Forelimb muscle (tissue), 1 donor: ENCODE measurements at places on chromosomes 2 and 18.

DNA sequence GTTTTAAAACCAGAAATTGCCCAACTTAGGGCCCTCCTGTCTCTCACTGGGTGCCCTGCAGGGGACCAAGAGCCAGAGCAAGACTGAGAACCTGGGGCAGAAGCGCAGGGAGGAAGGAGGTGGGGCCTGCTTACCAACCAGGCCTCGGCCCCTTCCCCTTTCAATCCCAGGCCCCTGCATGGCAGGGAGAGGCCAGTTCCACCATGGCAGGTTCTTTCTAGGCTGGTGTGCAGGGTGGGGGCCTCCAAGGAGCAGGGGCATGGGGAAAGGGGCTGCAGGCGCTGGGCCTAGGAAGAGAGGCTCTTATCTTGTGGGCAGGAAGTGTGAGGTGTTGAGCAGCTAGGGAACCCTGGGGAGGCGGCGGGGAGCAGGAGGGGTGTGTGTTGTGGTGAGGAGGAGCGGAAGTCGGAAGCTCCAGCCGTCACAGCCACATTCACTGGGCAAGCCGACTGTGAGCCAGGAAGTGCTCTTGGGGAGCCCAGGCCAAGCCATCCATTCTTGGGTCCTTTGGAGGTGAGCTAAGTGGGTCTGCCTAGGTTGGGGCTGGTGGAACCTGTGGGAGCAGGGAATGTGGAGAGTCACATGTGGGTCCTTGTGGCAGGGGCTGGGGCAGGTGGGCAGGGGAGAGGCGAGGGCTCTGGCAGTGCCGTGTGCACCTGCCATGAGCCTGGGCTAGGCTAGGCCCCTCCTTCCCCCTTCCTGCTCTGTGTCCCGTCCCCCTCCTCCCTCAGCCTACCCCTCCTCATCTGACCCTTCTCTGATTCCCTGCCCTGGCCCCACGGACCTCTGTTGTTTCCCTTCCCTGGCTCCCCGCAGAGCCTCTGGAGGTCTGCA, at the start of gene PSD4:
Gene PSD4 (plus strand): TSS at position 430 of the 834 bp plus-strand sequence. CDS start 8,486 bp downstream, outside the sequence.
- DNase-seq, result no peak

DNA sequence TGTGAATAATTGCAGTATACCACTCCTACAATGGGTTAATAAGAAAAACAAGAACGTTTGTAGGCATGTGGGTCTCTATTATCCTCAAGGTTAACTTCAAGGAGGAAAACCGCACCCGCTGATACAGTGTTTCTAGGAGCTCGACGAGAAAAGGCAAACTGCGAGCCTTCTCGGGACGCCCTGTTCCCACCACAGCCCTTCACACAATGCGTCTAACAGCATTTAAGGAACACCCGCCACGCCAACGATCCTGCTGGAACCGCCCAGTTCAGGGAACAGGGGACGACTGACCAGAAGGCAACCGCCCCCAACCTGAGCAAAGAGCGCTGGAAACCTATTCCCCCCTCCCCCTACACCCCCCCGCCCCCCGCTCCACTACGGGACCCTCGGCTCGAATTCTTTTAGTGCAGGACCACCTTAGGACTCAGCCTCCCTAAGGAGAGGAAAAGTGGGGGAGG, 710 bp upstream of the TMSB10 start:
- DNase-seq, result no peak

DNA sequence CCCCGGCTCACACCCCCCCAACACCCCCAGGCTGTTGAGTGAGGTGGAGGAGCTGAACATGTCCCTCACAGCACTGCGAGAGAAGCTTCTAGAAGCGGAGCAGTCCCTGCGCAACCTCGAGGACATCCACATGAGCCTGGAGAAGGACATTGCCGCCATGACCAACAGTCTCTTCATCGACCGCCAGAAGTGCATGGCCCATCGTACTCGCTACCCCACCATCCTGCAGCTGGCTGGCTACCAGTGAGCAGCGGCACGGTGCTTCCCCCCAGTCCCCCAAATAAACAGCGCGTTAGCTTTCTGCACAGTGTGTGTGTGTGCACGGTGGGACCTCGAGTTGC, 5.3 kb downstream of the TEKT4 start:
- no peak for DNase-seq

GRCh38 chr2:178297091-178297411, 102.7 kb downstream of the OSBPL6 start:
- DNase-seq, result no peak

DNA sequence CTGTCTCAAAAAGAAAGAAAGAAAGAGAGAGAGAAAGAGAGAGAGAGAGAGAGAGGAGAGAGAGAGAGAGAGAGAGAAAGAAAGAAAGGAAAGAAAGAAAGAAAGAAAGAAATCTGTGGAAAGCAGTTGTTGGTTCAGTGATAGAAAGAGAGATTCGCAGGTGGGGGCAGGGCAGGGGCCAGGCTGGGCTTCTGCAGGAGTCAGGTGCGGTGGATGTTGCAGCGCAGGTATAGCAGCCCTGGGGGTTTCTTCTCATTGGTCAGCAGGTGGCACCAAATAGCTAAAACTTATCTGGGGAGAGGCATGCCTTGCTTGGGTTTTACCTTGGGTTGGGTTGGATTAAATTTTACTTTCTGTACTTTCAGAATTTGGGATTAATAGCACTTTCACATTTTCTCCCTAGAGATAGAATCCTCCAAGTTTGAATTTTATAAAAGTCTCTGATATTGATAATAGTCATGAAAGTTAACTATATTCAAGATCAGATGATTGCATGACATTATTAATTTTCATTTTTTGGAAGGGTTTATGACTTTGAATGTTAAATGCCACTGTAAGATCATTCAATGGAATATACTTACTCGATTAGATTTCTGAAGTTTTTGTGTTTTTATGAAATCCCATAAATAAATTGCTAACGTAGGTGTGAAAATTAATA, 66.6 kb downstream of the SPTBN1 start:
- no peak for DNase-seq

GRCh38 chr18:58754544-58755068, 83.3 kb downstream of the MALT1 start:
- DNase-seq, result no peak

DNA sequence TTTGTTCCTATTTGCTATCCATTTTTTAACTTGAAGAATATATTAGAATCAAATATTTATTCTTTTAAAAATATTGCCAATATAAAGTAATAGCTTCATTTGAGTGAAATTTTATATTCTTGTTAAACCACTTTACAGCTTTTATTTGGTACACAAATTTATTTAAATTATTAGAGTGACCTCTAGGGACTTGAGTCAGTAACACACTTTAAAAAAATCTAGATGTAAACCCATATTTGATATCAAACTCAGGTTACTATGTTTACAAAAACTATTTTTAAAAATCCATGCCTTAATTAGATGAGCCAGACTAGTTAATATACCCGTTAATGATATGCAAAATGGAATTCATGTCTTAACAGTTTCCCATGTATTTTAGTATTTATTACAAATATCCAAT, 134.6 kb downstream of the MAP4K4 start:
- no peak for DNase-seq

DNA sequence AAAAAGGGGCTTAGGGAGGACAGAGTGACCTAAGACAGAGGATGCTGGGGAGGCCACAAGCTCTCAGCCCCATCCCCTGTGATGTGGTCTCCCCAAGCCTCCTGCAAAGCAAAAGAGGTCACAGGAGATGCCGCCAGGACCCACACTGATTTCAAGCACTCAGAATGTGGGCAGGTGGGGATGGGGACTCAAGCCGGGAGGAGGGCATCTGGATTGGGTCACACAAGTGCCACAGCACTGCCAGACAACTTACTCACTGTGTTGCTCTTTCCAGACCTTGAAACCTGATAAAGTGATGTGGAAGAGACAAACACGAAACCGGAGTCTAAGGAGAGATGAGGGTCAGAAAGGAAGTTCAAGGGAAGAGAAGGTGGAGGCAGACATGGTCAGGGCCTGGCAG, 95.7 kb downstream of the TTC32 start:
- no peak for DNase-seq

GRCh38 chr2:70715071-70715985, 52.7 kb downstream of the ADD2 start:
- no peak for DNase-seq

DNA sequence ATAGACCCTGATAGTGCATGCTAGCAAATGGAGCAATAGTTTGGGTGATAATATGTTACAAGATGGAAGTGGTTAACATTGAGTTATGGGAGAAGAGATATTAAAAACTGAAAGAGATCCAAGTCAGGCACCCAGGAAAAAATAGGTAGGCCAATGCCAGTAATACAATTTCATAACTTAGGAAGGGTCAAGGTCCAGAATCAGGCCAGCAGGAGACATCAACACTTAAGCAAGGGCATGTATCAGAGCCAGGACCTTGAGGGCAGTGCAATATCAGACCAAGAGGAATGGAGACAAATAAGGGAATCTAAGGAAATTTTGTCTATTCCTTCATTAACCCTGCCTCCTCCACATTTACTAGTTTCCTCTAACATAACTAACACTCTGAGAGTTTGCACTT, 124.1 kb upstream of the NYAP2 start:
- DNase-seq, result no peak

GRCh38 chr2:232541961-232542714, 2.6 kb downstream of the CHRNG start:
- no peak for DNase-seq

DNA sequence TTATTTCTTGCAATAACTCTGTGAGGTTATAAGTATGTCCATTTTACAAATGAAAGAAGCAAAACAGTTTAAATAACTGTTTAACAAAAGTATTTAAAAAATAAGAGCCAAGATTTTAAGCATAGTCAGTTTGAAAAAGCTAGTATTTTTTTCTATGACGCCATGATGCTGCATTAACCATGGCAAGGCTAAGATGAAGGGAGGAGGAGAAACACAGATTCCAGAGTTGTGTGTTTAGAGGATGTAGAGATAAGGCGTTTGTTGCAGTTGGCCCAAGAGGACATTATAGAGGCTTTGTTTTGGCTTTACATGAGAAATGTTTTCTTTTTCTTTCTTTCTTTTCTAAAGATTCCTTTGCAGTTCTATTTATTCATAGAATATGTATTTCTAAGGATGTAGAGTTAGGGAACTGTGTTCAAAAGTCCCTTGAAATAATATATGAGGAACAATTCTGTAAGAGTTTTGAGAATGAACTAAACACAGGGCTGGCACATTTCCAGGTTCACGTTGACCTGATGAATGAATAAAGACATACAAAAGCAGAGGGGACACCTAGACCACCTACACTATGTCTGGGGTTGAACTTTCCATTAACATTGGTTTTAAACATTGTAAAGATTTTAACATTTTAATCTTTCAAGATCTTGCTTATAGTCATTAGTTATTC, 244.2 kb downstream of the KCNS3 start:
- no peak for DNase-seq

DNA sequence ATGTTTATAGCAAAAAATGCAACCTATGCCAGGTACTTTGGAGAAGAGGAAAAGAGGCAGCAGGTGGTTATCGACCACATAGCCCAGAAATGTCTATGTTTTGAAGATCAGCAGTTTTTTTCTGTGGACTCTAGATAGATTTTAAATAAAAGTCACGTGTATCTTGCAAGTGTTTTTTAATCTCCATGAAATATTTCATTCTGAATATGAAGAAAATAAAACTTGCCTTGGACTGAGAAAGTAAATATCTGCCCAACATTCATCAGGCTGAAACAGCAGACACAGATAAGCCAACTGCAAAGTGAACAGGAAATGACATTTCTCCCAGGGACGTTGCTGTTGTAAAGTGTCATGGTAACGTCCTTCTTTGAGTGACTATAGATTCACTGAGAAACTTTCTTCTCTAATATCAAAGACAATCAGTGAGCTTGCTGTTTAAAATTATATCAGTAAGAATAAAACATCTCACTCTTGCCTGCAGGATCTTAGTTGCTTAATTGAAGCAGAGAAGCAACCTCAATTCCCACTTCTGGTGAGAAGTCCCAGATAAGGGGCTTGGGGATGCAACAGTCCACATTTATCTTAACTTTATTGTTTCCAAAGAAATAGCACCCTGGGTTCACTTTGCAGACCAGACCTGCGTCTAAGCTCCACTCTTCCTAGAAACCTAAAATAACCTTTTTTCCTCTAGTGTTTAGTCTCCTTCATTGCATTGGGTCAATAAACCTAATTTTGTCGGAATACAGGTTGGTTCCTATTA, 6.3 kb downstream of the MYOM1 start:
- no peak for DNase-seq

GRCh38 chr2:98801286-98801685, 70.4 kb upstream of the MGAT4A start:
- no peak for DNase-seq

GRCh38 chr18:49904871-49905555, 91.7 kb upstream of the ACAA2 start:
- DNase-seq, result no peak

DNA sequence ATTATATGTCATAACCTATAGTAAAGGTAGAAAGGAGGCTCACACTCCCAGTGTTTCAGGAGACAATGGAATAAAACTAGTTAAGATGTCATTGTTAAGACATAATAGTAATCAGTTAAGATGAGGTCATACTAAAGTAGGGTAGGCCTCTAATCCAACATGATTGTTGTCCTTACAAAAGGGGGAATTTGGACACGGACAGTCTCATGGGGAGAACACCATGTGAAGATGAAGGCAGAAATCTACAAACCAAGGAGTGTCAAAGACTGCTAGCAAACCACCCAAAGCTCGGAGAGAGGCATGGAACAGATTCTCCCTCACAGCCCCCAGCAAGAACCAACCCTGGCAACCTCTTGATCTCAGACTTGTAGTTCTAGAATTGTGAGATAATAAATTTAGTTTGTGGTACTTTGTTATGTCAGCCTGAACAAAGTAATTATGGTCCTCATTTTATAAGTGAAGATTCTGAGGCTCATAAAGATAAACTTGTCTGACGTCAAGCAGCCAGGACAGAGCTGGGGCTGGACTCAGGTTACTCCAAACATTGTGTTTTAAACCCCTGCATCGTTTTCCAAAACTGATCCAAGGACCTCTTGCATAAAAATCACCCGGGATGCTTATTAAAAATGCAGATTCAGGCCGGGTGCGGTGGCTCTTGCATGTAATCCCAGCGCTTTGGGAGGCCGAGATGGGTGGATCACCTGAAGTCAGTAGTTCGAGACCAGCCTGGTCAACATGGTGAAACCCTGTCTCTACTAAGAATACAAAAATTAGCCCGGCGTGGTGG, 47.8 kb downstream of the CCDC195 start:
- no peak for DNase-seq

- DNase-seq, result no peak
These were observed 282.3 kb upstream of the EPC2 start for GRCh38 chr2:148362144-148362796.

- DNase-seq, result no peak
These were observed 364.0 kb downstream of the LPIN1 start for GRCh38 chr2:12110481-12110880.

- DNase-seq, result no peak
These were observed 1563.1 kb downstream of the LRP1B start for GRCh38 chr2:140567734-140568133.
